ENCODE measurements at places on chromosomes 13 and 19.

GRCh38 chr13:35252536-35253205 is 223.8 kb downstream of the MAB21L1 start:
- no peak for DNase-seq

- no peak for DNase-seq
These were observed 662.7 kb downstream of the DIAPH3 start for GRCh38 chr13:59501004-59501403.

DNA sequence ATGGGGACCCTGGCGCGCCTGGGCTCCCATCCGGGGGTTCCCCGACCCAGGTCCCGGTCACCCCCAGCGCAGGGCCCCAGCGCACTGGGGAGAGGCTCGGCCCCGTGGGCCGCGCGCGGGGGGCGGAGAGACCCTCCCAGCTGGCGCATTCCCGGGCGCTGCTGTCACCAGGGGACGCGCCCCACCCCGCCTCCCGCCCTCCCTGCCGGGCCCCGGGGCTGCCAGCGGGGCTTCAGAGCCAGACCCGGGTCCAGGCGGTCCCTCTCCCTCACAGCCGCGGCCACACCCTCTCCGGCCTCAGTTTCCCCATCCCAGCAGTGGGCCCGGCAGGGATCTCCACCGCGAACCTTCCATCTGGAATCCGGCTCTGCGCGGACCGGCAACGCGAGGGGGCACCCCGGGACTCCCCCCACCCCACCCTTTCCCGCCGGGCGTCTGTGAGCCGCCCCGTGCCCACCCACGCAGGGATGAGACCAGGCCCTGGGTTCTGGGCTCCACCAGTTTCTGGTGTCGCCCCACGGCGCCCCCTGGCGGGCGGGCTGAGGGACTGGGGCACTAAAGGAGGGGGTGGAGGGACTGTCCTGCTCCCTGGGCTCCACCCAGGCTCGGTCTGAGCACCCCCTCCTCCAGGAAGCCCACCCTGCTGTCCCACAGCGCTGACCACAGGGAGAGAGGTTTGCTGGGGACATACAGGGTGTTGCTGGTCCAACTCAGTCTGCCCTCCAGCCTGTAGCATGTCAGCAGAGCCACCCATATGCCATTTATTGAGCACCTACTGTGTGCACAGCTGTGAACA is 878 bp upstream of the ADAMTSL5 start:
- DNase-seq = no peak

DNA sequence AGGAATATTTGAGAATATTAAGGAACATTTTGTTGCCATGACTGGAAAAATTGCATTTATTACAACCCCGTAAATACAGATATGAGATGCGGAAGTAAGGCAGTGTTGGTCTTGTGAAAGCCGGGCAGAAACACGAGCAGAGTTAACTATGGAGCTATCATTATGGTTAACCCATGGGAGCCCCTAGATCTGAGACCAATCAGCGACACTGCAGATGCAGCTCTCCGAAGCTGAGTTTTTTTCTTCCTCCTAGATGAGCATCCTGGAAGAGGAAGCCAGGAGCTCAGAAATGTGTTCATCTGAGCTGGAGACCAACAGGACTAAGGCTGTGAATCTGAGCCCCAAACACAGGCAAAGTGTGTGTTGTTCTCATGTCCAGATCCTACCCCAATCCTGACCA is 123.0 kb upstream of the KL start:
- no peak for DNase-seq

GRCh38 chr19:11013771-11014170 is 52.9 kb downstream of the SMARCA4 start:
- DNase-seq = no peak

GRCh38 chr13:93227280-93227877 is 772 bp downstream of the GPC6 start:
- no peak for DNase-seq
